ENCODE measurements at places on chromosomes 1 and 21.

GRCh38 chr1:115837740-115838421 is 3.0 kb downstream of the NHLH2 start:
- peak; percentile 68 for DNase-seq

DNA sequence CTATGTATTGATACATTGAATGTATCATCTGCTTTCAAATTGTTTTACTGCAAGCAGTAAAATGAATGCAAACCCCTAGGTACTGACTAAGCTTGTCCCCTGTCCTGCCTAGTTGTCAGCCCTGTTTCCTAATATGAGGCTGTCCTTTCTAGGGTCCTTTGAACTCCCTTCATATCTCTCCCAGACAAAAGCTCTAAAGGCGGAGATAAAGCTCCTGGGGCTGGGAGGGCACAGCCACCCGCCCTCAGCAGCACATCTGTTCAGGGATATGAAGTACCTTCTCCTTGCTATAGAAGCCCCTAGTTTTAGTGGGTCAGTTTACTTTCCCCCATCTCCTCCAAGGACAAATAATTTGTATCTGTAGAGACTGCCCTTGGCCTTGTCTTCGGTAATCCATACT is 93.1 kb upstream of the ETS2 start:
- no peak for DNase-seq

DNA sequence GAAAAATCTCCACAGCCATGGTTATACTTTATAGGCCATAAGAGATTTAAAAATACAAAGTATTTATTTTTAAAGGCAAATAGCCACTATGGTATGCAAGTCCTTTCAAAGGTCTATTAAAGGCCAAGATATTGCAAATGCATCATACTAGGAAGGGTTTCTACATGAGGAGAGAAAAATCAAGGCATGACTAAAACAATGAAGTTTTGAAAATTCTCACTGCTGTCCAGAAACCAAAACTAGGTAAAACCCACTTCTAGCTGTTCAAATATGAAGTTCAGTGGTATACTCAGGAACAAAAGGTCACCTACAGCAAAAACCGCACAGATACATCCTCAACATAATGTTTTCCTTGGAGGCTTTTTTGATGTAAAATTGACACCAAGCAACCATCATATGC is 75.0 kb downstream of the EPS15 start:
- no peak for DNase-seq

DNA sequence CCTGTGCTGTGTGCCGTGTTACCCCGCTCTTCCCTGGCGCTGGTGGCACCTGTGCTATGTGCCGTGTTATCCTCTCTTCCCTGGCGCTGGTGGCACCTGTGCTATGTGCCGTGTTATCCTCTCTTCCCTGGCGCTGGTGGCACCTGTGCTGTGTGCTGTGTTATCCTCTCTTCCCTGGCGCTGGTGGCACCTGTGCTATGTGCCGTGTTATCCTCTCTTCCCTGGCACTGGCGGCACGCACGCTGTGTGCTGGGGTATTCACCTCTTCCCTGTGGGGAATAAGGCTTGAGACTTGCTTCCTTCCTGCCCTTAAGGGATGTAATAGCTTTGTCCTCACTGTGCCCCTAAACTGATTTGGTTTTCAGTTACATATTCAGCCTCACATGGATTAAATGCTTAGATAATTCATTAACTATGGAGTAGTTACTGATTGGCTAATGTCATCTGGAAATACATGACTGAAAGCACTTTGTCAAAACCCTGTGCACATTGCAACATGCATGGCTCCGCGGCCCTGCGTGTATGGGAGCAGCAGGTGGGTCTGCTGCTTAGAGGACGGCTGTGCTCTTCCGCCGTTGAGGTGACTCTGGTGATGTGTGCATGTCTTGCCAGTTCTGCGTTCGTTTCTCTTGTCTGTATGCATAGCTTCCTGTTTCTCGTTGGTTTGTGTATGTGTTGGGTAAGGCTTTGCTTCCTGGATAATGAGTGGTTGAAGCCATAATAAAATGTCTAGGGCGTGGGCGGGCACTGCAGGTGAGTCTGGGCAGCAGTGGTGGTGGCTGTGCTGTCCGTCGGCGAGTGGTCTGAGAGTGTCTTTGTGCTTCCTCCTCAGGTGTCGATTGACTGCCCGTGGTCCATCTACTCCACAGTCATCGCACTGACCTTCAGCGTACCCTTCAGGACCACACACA is 17.9 kb upstream of the PWP2 start:
- no peak for DNase-seq

DNA sequence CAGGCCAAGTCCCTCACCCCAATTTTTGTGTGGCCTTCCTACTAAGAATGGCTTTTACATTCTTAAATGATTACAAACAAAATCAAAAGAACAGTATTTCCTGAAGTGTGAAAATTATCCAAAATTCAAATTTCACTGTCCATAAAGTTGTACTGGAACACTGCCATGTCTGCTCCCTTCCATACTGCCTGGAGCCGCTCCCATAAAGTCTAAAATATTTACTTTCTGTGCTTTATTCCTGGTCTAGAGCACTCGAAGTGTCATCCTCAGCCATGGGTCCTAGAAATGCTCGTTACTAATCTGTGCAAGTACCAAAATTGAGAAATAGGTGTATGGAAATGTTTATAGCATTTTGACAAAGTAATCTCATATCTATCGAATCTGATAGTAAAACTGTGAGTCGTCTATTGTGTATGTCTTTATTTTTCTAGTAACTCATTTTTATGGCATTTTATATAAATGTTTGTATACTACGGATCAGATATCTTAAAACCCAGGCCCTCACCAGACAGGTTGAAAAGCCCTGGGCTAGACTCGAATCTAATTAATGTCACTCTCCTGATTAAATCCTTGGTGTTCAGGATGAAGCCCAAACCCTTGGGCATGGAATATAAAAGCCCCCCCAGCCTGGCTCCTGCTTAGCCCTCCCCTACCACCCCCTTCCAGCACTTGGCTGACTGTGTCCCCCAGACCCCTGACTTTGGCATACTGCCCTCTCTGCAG is 4.9 kb downstream of the LBR start:
- no peak for DNase-seq

DNA sequence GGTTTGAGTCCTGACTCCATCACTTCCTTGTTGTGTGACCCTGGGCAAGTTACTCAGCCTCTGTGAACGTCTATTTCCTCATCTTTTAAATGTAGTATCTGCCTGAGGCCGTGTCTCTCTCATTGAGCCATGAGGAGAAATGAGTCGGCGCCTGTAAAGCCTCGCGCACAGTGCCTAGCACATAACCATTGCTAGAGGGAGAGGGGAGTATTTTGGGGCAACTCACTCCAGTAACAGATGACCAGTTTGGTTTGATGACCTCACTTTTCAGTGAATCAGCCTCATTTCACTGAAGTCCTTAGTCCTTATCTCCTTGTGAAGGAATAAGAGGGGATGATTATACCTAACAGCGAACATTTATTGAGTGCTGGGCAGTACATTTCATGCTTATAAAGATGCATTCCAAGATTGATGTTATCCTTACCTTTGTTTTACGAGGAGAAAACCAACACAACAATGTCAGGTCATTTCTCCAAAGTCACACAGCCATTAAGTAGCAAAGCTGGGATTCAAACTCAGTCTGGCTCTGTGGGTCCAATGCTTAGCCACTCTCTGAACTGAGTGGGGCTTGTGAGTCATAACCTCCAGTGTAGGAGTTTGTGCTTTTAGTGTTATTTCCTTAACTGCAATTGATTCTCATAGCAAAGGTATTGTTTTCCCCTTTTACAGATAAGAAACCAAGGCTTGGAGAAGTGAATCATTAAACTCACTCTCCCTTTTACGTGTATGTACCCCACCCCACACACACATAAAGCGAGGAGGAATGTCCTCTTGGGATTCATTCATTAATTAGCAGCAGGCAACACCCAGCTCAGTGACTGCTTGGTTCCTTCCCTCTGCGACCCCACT is 25.9 kb downstream of the KCNC4 start:
- DNase-seq: no peak

DNA sequence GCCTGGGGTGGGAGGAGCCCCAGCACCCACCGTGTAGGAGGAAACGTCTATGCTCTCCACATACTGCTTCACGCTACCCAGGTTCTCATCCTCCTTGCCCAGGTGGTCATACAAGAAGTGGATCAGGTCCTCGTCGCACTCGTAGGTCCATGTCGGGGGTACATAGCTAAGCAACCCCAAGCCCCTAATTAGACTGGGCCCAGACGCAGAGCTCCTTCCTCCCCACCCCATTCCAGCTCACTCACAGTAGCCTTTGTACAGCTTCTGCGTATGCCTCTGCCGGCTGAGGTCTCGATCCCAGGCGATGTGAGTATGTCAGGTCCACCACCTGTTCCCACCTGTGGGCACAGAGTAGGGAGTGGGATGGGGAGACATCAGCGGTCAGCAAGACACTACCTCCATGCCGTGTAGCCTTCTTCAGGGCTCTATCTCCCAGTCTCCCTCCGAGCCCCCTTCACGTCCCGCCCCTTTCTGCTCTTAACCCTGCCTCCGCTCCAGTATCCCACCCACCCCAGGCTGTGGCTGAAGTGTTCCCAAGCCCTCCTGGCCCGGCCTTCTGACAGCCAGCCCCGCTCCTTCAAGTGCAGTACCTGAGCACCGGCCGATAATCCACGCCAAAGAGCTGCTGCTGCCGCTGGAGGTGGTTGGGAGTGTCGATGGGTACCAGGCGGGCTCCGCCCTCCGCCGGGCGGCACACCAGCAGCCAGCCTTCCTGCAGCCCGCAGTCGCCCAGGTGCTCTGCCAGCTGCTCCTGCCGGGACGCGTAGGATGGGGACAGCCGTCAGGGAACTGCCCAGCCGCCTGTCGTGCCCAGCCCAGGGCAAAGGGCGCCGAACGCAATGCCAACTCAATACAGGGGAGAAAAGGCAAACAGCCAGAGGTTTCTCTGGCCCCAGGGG is 919 bp downstream of the HECTD3 start:
- peak; percentile 35 for DNase-seq

- DNase-seq: no peak
Measured at GRCh38 chr21:24903994-24904635, 703.2 kb downstream of the MRPL39 start.

- DNase-seq: no peak
Measured at GRCh38 chr1:55282058-55282457, 66.9 kb upstream of the USP24 start.

- DNase-seq: no peak
Measured at GRCh38 chr1:60848583-60849188, 233.7 kb upstream of the NFIA start.

DNA sequence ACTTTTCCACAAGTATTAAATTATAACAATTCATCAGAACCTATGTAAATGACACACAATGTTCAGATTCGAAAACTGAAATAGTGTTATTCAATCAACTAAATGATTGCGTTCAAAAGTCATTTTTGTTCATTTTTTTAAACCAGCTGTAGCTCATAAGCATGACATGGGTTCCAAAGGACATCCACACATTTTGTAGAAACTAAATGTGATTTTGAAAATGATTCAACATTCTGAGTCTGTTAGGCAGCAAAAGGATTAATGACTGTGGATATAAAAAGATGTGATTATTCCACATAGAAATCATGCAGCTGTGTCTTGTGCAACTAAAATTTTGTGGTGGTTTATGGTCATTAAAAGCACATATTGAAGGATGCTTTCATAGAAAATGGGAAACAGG is 204.5 kb downstream of the BRINP3 start:
- DNase-seq: no peak

- DNase-seq: no peak
Measured at GRCh38 chr21:38809198-38809878, 3.6 kb downstream of the ETS2 start.

GRCh38 chr21:38081708-38082107 is 165.5 kb upstream of the KCNJ6 start:
- DNase-seq: no peak

DNA sequence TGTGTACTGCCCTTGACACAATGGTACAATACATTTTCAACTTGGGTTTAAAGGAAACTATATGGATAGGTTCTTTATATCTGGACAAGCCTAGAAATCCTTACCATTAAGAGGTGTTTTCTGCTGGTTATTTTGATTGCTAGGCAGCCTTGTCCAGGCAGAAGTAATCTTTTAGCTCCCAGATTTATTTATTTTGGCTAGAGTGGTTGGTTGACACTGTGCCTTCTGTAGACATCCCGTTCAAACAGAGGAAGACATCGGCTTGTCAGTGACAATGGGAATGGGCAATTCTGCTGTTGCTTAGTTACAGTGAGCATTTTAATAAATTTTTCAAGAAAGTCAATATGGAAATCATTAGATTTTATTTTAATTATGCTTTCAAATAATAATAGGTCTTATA is 138.8 kb downstream of the VPS13D start:
- DNase-seq: no peak

DNA sequence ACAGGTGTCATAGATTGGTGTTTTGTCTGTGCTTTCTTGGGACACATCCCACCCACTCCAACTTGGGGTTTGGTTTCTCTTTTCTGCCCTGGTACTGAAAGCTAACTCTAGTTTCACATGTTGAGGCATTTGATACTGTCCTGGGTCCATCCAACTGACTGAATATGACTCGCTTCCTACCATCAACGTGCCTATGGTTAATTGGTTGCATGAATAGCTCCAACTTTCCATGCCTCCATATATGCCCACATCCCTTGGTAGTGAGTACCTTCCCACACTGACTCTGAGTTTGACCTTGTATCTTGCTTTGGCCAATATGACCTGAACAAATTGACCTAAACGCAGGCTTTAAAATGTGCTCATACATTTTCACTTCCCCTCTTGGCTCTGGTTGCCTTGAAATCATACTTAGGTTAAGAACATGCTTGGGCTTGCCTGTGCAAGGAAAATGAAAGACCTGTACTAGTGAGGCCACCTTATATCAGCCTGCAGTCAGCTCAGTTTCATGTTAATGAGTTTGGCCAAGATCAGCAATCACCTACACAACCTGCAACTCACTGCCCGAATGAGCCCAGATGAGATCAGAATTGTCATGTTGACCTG is 81.0 kb upstream of the KCNK2 start:
- no peak for DNase-seq

DNA sequence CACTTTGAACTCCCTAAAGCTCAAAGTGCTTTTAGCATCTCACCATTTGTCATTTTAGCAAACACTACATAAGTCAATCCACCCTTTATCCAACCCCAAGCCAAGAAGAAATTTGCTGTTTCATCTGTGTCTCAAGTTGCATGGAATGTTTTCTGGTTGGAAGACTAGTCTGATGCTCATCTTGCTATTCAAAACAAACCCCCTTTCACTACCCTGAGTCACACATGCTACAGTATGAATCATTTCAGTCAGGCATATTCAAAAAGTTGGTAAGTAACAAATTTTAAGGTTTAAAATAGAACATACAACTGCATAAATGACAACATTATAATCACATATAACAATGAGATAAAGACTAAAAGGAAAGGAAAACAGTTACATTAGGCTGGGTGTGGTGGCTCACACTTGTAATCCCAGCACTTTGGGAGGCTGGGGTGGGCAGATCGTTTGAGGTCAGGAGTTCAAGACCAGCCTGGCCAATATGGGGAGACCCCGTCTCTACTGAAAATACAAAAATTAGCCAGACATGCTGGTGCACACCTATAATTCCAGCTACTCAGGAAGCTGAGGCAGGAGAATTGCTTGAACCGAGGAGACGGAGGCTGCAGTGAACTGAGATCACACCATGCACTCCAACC is 38.7 kb downstream of the DSTYK start:
- no peak for DNase-seq

- DNase-seq: peak; percentile 80
Measured at GRCh38 chr21:38126666-38127303, 130.0 kb upstream of the KCNJ15 start.

GRCh38 chr21:45532826-45533360 is 9.3 kb downstream of the SLC19A1 start:
- no peak for DNase-seq

- peak; percentile 82 for DNase-seq
Measured at GRCh38 chr1:156797212-156797871, 19.3 kb downstream of the SH2D2A start.

Data from eye (tissue), 1 donor.